ENCODE measurements at places on chromosomes 1 and 21. TPM values are rescaled to one million over a fixed set of nuclear protein-coding genes. Genes with fewer than 3 reads are reported as not detected.

GRCh38 chr1:192566657-192567056, 8.9 kb upstream of the RGS1 start:
- no peak overlapping the region for H3K27ac ChIP-seq
- no peak for DNase-seq
- H3K4me1 ChIP-seq: no peaks in the 10 kb centered on the region
- H3K27me3 ChIP-seq: no peaks in the 10 kb centered on the region
- H3K4me3 ChIP-seq: no peak overlapping the region

DNA sequence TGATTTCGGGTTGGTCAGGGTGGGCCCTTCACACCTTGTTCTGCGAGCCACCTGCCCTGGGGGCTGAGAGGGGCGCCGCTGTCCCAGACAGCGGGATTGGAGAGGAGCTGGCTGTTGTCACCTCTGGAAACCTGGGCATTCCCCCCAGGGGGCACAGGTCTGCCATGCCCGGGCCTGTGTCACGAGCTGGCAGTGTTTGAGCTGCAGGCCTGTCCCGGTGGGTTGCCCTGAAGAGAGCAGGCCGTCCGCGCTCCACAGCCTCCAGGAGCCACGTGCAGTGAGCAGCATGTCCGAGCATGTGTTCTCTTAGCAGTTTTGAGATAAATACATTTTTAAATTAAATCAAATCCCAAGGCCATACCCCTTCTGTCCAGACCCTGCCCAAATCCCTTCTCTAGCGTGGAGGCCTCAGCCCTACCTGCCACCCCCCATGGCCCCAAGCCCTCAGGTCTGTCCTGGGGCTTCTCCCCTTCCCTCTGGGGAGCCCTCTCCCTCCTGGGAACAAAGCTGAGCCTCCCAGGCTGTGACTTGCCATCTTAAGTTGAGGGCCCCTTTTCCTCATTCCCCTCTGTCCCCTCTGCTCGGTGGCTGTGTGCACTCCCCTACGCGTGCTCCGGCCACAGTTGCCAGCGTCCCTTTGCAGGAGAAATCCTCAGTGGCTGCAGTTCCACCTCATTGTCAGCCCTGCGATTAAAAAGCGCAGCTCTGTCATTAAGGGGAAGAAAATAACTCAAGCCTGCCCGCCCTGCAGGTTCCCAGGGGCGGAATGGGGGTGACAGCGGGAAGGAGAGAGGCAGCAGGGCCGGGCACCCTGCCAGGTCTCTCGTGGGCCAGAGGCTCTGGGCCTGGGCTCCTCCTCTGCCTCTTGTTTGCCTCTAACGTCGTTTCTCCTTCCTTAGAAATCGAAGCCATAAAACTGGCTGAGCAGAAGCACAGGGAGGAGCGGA, 26.6 kb downstream of the SLX9 start:
- no peaks in the 10 kb centered on the region for H3K27me3 ChIP-seq
- peaks cover 19% of the 10 kb centered on the region for H3K4me1 ChIP-seq
- no peaks in the 10 kb centered on the region for H3K36me3 ChIP-seq
- peak overlapping the region; percentile 15 for H3K4me3 ChIP-seq

DNA sequence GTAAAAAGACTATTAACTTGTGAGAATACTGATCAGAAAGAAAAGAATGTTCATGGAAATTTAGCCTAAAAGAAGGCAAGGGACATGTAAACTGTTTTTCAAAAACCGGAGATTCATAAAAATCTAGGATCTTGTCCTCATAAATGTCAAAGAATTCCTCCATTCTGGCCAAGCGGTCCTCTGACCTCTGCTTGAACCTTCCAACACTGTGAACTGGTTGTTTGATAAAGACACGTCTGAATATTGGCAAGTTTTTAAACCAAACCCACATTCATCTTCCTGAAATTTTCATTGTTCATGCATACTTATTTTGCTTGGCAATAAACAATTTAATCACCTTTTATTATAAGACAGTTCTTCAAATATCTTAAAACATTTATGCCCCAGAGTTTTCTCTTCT, 19.8 kb downstream of the ASPM start:
- no peak overlapping the region for H3K4me3 ChIP-seq
- DNase-seq: no peak
- H3K27ac ChIP-seq: no peak overlapping the region
- no peaks in the 10 kb centered on the region for H3K36me3 ChIP-seq

GRCh38 chr1:48127735-48128685, 94.5 kb upstream of the SLC5A9 start:
- no peaks in the 10 kb centered on the region for H3K4me1 ChIP-seq
- H3K4me3 ChIP-seq: no peak overlapping the region
- no peaks in the 10 kb centered on the region for H3K36me3 ChIP-seq

DNA sequence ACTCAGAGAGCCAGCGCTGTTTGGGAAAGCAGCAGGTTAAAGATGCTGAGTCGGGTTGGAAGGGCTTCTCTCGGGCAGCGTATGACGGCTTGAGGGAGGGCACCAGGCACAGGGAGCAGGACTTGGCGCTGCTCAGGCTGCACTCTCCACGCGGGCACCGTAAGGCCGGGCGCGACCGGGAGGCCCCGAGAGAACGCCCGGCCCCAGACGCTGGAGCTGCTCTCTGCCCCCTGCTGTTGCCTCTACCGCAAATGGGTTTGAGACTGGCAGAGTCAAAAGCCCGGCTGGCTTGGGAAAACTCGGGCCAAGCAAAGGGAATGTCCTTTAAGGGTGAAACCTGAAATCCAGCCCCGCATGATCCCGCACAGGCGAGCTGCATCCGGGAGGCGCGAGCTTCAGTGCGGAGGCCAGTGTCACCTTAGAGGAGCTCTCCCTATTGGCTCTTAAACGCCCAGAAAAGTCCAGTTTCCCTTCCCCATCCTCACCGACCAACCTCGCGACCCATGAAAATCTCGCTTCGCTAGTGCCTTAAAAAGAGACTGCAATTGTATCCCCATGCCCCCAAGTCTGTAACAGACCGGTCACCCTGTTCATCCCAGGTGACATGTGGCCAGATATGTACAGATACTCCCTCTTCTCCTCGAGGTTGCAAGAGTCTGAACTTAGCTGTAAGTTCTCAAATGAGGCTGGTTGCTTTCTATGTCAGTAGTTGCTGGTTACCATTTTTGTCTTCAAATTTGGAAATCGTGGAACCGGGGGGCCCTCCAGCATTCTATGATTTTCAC, 1.1 kb downstream of the PRRX1 start:
- peak overlapping the region; percentile 96 for H3K4me3 ChIP-seq
- H3K27me3 ChIP-seq: peaks cover 18% of the 10 kb centered on the region
- H3K4me1 ChIP-seq: no peaks in the 10 kb centered on the region
- peak overlapping the region; percentile 79 for H3K27ac ChIP-seq
- no peak for DNase-seq

- no peaks in the 10 kb centered on the region for H3K27me3 ChIP-seq
- H3K27ac ChIP-seq: no peak overlapping the region
- no peaks in the 10 kb centered on the region for H3K36me3 ChIP-seq
These were observed 41.7 kb upstream of the COA6 start for GRCh38 chr1:234331507-234331906.

DNA sequence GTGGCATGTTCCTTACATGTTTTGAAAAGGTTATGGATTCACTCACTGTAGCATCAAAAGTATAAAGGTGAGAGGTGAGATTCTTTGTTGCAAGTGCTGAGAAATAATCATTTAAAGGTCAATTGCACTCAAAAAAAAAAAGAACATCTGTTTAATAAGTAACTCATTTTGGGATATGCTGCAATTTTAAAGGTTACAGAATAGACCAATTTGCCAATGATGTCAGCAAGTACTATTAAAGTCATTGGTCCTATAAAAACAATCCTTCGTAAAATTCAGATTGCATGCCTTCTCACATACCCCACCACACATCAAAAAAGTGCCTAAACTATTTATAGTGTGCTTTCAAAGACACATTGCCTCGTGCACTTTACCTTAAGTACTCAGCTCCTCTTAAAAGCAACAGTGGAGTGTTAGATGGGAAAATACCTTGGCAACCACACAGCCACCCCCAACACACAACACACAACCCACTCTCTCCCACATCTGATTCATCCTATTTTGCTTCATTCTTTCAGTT, 218.2 kb upstream of the ADGRL2 start:
- no peak for DNase-seq
- H3K27me3 ChIP-seq: no peaks in the 10 kb centered on the region
- no peaks in the 10 kb centered on the region for H3K4me1 ChIP-seq
- no peak overlapping the region for H3K4me3 ChIP-seq
- H3K36me3 ChIP-seq: no peaks in the 10 kb centered on the region

DNA sequence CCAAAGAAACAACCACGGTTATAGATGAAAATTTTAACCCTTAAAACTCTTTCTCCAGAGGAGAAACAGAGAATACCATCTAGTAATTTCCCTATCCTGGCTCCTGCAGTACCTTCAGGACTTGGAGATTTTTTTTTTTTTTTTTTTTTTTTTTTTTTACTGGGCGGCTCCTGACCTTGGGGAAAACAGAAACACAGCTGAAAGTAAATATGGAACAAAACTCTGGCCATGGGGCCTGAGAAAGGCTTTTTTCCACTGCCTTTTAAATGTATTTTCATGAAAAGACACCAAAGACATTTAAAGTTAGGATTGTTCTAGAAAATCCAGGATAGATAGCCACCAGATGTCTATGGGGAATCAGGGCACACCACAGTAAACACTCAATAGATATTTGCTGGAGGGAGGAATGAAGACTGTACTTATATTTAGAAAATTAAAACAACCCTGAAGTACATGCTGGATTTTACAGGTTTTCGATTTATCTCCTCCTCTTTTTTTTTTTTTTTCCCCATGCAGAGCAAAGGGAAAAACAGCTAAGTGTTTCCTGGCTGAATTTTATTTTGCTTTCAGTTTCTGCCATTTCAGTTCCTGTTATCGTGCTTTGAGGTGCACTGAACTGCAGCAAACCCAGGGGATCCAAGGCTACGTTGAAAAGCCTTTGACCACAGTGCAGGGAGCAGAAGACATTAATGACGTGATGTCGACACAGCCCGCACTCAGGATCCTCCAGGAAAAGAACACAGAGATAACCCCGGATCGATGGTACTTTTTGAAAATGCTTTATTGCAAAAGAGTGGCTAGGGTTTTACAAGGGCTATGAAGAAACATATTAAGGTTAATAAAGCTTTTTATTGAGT, 35.7 kb upstream of the CNN3 start:
- peak overlapping the region; percentile 34 for H3K4me3 ChIP-seq
- peak overlapping the region; percentile 73 for H3K27ac ChIP-seq
- H3K4me1 ChIP-seq: no peaks in the 10 kb centered on the region
- no peaks in the 10 kb centered on the region for H3K27me3 ChIP-seq
- H3K36me3 ChIP-seq: no peaks in the 10 kb centered on the region

DNA sequence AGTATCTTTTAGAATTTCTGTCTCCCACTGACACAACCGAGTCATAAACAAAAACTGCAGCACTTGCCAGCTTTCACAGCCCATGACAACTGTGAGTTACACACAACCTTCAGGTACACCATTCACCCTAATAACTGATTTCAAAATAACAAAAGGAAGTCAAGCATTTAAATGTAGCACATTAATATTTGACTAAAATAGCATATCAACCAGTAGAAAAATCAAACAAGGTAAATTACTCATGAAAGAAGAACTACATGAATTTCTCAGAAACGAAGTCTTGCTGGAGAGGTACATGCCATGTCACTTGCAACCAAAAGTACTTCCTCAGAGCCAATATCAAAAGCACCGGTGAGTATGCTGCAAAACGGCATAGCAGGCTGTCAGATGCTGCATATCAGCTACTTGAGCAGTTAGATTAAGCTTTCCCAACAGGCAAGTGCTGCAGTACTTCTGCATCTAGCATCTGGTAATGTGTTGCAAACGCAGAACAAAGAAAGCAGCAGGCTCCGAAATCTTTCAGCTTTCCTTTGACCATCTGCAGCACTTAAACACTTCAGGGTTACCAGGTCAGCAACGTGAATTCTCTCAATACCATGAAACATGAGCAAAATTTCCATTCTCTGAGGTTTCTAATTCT, 223.2 kb downstream of the SMYD3 start:
- DNase-seq: no peak
- H3K27ac ChIP-seq: no peak overlapping the region
- H3K4me1 ChIP-seq: no peaks in the 10 kb centered on the region
- no peaks in the 10 kb centered on the region for H3K27me3 ChIP-seq
- no peak overlapping the region for H3K4me3 ChIP-seq

GRCh38 chr1:9420835-9421532, 118.3 kb upstream of the SLC25A33 start:
- no peaks in the 10 kb centered on the region for H3K36me3 ChIP-seq
- H3K27me3 ChIP-seq: no peaks in the 10 kb centered on the region
- no peak overlapping the region for H3K4me3 ChIP-seq

DNA sequence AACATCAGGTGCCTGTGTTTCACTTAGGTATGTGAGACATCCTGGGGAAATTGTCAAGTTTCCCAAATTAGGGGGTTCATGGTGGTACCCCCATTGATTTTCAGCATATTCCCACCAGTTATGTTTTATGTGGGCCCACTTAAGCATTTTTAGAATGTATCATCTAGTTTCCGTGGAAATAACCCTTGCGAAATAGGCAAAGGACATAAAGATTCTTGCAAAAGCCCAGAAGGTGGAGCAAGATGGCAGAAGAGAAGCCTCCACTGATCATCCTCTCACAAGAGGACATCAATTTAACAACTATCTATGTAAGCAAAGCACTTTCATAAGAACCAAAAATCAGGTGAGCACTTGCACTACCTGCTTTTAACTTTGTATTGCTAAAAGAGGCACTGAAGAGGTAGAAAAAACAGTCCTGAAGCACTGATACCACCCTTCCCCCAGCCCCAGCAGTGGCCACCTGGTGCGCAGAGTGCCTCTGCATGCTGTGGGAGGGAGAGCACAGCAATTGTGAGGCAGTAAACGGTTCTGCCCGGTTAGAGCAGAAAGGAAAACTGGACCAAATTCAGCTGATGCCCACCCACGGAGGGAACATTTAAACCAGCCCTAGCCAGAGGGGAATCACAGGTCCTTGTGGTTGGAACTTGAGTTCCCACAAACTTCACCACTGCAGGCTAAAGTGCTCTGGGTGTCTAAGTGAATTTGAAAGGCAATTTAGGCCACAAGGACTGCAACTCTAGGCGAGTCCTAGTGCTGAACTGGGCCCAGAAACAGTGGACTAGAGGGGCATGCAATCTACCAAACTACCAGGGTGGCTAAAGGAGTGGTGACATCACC, 23.2 kb downstream of the MCOLN2 start:
- no peak overlapping the region for H3K4me3 ChIP-seq
- no peak overlapping the region for H3K27ac ChIP-seq
- no peaks in the 10 kb centered on the region for H3K27me3 ChIP-seq
- no peaks in the 10 kb centered on the region for H3K4me1 ChIP-seq
- no peaks in the 10 kb centered on the region for H3K36me3 ChIP-seq

- H3K4me1 ChIP-seq: no peaks in the 10 kb centered on the region
- H3K36me3 ChIP-seq: no peaks in the 10 kb centered on the region
- no peak overlapping the region for H3K4me3 ChIP-seq
- H3K27me3 ChIP-seq: no peaks in the 10 kb centered on the region
These were observed 18.7 kb upstream of the GALNT2 start for GRCh38 chr1:230048322-230048721.

DNA sequence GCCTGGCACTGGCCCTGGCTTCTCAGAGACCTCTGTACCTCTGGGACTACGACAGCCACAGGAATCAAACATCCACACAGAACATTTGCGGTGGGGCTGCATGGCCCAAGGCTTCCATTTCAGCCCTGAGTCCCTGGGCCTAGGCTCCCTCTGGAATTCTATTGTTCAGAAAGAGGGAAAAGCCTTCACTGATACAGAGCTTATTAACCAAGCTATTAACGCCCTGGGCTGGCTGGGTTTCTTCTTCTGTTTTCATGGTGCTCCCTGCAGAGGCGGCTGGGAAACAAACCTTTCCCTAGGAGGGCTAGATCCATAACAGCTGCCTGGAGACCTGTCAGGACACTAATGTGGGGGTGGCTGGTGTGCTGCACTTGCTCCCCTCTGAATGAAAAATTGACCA, 88.2 kb downstream of the KAZN start:
- H3K27me3 ChIP-seq: no peaks in the 10 kb centered on the region
- H3K4me3 ChIP-seq: no peak overlapping the region
- no peaks in the 10 kb centered on the region for H3K4me1 ChIP-seq
- no peak overlapping the region for H3K27ac ChIP-seq

LCE1F gene
- not detected for total RNA-seq

PCP4L1 gene
- 2.0 TPM for total RNA-seq

LCE3D gene
- not detected for total RNA-seq

NMNAT2 gene
- total RNA-seq: 0.29 TPM

DISP1 gene
- total RNA-seq: 17.1 TPM

C1orf185 gene
- not detected for total RNA-seq

TRNP1 gene
- total RNA-seq: 1.6 TPM

All from breast epithelium (tissue), 4 donors.